Activated T-cell treated with anti-CD3 and anti-CD28 coated beads for 24 hours (primary cell): ENCODE measurements at places on chromosomes 4 and X.

DNA sequence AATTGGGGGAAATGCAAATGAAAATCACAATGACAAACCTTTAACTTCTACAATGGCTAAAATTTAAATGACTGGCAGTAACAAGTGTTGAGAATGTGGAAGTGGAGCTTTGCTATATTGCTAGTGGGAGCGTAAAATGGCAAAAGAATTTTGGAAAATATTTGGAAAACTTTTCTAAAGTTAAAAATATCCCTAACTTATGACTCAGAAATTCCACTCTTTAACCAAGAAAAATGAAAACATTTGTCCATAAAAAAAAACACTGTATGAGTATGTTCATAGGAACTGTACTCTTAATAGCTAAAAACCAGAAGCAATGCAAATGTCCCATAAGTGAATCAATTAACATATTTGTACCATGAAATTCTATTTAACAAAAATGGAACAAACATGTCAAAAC lies 3.6 kb downstream of the TBCK start:
- DNase-seq = no peak

DNA sequence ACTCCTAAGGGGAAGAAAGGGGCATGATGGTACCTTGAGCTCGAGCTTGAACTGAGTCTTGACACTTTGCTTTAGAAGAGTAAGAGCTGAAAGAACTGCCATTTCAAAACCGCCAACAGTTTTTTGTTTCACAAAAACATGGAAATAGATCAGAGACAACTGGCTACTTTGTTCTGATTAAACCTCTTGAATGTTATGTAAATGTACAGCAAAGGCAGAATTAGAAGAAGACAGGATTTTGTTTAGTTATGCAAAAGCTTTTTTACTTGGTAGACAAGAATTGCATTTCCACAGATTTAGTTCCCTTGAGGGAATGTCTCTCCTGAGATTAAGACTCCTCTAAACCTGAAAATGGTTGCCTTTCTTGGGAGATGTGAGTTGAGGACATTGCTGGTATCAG lies 33.3 kb upstream of the STPG2 start:
- DNase-seq = no peak

DNA sequence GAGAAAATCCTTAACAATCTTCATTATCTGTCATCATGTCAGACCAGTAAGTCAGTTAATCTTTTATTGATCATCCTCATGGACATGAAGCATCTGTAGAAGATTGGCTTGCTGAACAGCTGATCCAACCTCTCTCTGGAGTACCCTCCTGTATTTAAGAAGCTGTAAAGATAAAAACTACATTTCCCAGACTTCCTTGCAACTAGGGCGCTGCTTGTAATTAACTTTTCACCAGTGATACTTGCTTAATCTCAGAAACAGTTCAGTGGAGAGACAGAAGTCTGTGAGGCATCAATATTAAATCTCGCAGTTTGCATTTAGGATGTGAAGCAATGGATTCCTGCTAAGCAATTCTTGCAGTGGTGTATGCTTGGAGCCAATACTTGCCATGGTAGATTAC lies 36.0 kb upstream of the SMARCA5 start:
- DNase-seq = no peak

DNA sequence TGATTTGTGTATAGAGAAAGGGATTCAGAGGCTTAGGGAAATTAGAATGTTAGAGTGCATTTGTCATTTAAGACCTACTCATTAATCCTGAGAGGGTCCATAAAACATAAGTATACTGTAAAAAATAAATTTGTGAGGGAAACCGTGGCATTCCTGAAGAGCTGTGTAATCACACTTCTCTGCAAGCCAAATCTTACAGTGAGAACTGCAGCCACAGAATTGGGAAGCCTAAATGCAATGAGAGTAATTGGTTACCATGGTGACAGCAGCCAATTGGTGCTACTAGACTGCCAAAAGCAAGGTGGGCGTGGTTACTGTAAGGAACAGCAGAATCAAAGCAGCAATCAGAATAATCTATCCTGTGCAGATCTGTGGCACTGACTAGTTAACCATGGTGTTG lies 345.2 kb upstream of the GRID2 start:
- DNase-seq = no peak

DNA sequence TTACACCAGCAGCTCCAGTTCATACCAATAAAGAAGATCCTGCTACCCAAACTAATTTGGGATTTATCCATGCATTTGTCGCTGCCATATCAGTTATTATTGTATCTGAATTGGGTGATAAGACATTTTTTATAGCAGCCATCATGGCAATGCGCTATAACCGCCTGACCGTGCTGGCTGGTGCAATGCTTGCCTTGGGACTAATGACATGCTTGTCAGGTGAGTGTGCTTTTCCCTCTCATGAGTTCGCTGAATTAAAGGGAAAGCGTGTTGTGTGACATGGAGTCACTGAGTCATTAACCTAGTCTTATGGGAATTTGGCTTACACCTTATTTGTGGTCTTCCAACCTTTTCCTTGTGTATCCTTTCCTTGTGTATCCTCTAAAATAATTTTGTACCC lies 15.9 kb downstream of the TMEM165 start:
- no peak for DNase-seq

DNA sequence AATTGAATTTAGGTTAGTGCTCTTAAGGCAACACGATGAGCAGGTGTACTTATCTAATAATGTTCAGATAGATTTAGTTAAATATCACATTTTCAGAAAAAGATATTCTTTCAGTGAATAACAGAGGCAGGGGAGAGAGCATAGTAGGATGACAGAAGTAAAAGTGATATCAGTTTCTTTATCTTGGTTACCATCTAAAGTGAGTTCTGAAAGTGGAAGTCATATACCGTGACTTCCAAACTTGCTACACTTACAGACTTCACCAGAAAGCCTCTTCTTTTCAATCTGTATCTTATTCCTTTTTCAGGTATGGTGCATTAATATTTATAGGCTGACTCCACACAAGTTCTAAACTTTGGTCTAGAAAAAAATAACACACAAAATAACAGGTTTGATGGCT lies 124.9 kb downstream of the POU4F2 start:
- no peak for DNase-seq

GRCh38 chr4:169174247-169174646 lies 96.5 kb downstream of the SH3RF1 start:
- no peak for DNase-seq
